ENCODE measurements at places on chromosomes 3 and 15. TPM values are rescaled to one million over a fixed set of nuclear protein-coding genes. Genes with fewer than 3 reads are reported as not detected.

SAMD7 gene
- total RNA-seq = not detected

FHIT gene
- 39.4 TPM for total RNA-seq

ROPN1 gene
- not detected for total RNA-seq

CDCP1 gene
- 21.7 TPM for total RNA-seq

TM4SF18 gene
- total RNA-seq = not detected

MESP1 gene
- total RNA-seq = 1.1 TPM

PIERCE2 gene
- not detected for total RNA-seq

SV2B gene
- total RNA-seq = 0.02 TPM

FOXL2 gene
- total RNA-seq = not detected

ZNF501 gene
- total RNA-seq = 1.5 TPM

ZNF280D gene
- total RNA-seq = 26.9 TPM

TM4SF1 gene
- not detected for total RNA-seq

ASB14 gene
- not detected for total RNA-seq

REC114 gene
- not detected for total RNA-seq

LRRIQ4 gene
- total RNA-seq = not detected

ITIH4 gene
- total RNA-seq = 28.6 TPM

P3H2 gene
- not detected for total RNA-seq

ECE2 gene
- total RNA-seq = not detected
